ENCODE measurements at places on chromosomes 13 and 19.

DNA sequence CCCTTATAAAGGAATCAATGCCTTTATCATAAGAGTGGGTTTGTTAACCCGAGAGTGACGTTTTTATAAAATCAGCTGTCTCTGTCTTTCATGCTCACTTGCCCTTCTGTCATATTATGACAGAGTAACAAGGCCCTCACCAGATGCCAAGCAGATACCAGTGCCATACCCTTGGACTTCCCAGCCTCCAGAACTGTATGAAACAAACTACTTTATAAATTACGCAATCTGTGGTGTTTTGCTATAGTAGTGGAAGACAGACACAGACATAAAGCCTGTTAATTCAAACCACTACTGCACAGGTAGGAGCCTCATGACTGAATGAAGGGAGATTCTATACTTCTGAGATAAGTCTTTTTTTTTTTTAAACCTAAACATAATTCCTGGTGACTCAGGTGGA is 4.6 kb downstream of the VN1R1 start:
- no peak for DNase-seq

DNA sequence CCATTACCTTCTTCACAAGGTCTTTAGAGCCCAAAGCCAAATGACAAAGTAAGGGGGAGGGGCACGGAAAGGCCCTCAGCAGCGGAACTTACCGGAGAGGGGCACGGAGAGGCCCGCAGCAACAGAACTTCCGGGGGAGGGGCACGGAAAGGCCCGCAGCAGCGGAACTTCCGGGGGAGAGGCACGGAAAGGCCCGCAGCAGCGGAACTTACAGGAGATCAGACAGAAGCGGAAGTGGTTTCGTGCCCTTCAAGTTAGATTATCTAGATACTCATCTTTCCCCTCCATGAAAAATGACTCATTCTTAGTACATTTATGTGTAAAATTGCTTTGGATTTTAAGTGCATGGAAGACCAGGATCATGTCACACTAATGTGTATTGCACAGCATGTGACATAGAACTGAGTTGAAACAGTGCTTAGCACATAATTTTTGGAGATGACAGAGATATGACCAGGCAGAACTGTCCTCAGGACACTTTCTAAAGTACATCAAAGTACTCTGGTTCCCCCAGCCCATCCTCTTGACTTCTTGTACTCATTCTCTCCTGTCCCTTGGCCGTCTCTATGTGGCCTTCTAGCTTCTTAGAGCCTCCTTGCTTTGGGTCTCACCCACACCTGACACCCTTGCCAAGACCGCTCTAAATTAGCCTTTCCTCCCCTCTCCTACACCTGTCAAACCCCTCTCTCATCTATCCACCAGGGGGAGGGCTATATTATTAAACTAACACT is 25.7 kb upstream of the TPTE2 start:
- DNase-seq, result no peak

GRCh38 chr13:112967686-112968379 is 1.2 kb upstream of the MCF2L start:
- DNase-seq, result no peak

DNA sequence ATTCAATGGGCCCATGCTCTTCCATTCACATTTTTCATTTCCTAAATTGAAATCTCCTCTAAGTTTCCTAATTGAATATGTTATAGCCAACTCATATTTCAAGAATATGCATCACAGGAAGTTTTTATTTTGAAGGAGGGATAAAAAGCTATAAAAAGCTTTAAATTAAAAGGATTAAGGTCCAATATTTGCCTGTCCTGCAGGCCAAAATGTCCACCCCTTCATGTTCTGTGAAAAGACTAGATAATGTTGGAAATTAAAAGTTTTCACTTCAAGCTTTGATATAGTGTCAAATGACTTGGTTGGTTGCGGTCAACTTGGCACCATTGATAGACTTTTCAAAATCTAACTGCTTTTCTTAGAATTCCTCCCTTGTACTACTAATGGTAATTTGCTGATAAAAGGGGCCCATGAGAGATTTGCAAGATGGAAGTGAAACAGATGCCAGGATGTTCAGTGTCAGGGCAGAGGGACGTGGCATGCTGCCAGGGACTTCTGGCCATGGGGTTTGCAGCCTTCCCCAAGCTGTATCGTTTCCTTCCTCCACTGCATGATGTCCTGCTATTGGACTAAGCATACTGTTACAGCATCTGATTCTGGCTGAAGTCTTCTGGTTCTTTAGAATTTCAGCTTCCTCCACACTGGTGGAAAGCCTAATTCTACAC is 547.3 kb upstream of the MIR17HG start:
- no peak for DNase-seq
